ENCODE measurements at places on chromosomes 1 and 21.

- no peak for DNase-seq
These were observed 15.6 kb downstream of the IGFN1 start for GRCh38 chr1:201206176-201206575.

- no peak for DNase-seq
These were observed 40.4 kb downstream of the ST3GAL3 start for GRCh38 chr1:43747736-43748135.

- no peak for DNase-seq
These were observed 400.5 kb downstream of the KCNT2 start for GRCh38 chr1:196207612-196208217.

GRCh38 chr21:38255571-38256117, 1.1 kb upstream of the KCNJ15 start:
- no peak for DNase-seq

Data from SJCRH30 (cell line).